Activated naive CD8-positive, alpha-beta T cell treated with anti-CD3 and anti-CD28 coated beads, Interleukin-2, amount 10 ng/mL, durations not matched to agents 7 days and 5 days (primary cell): ENCODE measurements at places on chromosomes 5 and 9. TPM values are rescaled to one million over a fixed set of nuclear protein-coding genes. Genes with fewer than 3 reads are reported as not detected.

- peaks cover 74% of the 10 kb centered on the region for H3K36me3 ChIP-seq
- DNase-seq, result no peak
- no peaks in the 10 kb centered on the region for H3K27me3 ChIP-seq
These were observed 12.1 kb downstream of the JAK2 start for GRCh38 chr9:4997196-4997595.

GRCh38 chr5:115333164-115333563 is 36.7 kb upstream of the CCDC112 start:
- no peak for DNase-seq
- no peak overlapping the region for H3K27ac ChIP-seq
- peaks cover 7% of the 10 kb centered on the region for H3K4me1 ChIP-seq

PTGER4 gene
- 53.8 TPM for total RNA-seq

HAVCR1 gene
- 3.4 TPM for total RNA-seq

SETX gene
- total RNA-seq, result 64.0 TPM

- no peaks in the 10 kb centered on the region for H3K36me3 ChIP-seq
- H3K4me3 ChIP-seq, result no peak overlapping the region
- DNase-seq, result no peak
- H3K27ac ChIP-seq, result no peak overlapping the region
These were observed 267.2 kb downstream of the RAB3C start for GRCh38 chr5:58849921-58850667.

DNA sequence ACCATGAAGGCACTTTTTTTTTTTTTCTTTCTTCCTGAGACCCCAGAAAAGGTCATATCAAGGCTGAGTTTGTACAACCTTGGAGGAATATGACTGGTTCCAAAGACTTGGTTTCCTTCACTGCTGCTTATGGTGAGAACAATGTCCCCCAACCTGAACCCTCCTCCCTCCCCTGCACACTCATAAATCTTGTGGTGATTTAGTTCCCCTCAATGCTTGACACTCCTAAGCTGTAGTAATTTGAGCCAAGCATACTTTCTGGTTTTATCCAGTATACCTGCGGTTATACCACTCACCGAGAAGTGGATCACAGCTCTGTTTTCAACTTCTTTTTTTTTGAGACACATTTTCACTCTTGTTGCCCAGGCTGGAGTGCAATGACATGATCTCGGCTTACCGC is 149.9 kb upstream of the KLF4 start:
- H3K4me1 ChIP-seq, result peaks cover 5% of the 10 kb centered on the region
- no peak overlapping the region for H3K27ac ChIP-seq
- H3K27me3 ChIP-seq, result peaks cover 40% of the 10 kb centered on the region
- no peak for DNase-seq
- no peaks in the 10 kb centered on the region for H3K36me3 ChIP-seq

SOX30 gene
- total RNA-seq, result not detected

HMMR gene
- 50.5 TPM for total RNA-seq

FGFR4 gene
- total RNA-seq, result 1.9 TPM

DNA sequence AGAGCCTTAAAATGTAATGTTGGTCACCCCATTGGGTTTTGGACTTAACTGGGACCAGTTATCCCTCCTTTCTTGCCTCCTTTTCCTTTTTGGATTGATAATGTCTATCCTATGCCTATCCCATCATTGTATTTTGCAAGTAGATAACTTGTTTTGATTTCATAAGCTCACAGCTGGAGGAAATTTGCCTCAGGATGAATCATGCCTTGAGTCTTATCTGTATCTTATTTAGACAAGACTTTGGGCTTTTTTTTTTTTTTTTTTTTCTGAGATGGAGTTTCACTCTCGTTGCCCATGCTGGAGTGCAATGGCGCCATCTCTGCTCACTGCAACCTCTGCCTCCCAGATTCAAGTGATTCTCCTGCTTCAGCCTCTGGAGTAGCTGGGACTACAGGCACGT is 443.3 kb downstream of the DNAH5 start:
- no peaks in the 10 kb centered on the region for H3K36me3 ChIP-seq
- no peak overlapping the region for H3K4me3 ChIP-seq
- H3K4me1 ChIP-seq, result no peaks in the 10 kb centered on the region
- H3K27me3 ChIP-seq, result no peaks in the 10 kb centered on the region
- no peak overlapping the region for H3K27ac ChIP-seq
